ENCODE measurements at places on chromosomes 11 and 22. TPM values are rescaled to one million over a fixed set of nuclear protein-coding genes. Genes with fewer than 3 reads are reported as not detected.

DNA sequence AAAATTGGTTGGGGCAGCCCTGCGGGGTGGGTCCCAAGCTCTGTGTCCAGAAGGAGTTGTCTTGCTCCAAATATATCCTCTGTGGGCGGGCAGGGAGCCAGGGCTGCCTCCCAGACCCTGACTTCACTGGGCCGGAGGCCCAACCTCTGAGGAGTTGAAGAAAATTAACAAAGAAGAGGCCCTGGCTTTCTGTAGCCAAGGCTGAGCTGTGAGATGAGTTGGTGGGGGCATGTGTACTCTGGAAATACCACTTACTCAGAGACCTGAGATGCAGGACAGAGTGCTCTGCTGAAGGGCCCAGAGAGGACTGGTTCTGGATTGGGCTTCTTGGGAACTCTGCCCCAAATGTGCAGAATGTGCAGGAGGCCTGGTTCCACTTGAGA is 96.3 kb downstream of the SWAP70 start:
- no peak overlapping the region for H3K4me3 ChIP-seq
- peak overlapping the region; percentile 95 for H3K27ac ChIP-seq
- H3K4me1 ChIP-seq: peaks cover 30% of the 10 kb centered on the region

GRCh38 chr11:17605651-17606122 is 58.6 kb downstream of the OTOG start:
- no peak overlapping the region for H3K4me3 ChIP-seq
- H3K4me1 ChIP-seq: peaks cover 10% of the 10 kb centered on the region
- DNase-seq: no peak
- H3K27ac ChIP-seq: no peak overlapping the region

DNA sequence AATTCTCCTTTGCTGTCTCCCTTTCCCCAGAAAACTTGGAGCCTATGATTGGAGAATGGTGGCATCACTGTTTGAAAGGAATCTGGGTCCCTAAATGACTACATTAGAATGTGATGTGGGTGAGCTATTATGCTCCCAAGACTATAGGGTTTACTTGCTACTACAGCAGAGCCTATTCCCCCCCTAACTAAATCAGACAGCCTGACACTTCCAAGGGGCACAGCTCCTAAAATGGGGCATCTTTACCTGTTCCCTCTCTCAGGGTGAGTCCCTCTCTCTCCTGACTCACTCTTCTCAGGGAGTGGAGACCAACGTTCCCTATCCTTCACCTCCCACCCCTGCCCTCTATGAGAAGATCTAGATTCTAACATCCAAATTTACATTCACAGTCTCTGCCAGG is 775 bp upstream of the ISX start:
- no peak for DNase-seq
- H3K4me1 ChIP-seq: no peaks in the 10 kb centered on the region
- H3K27ac ChIP-seq: no peak overlapping the region
- no peaks in the 10 kb centered on the region for H3K36me3 ChIP-seq

DNA sequence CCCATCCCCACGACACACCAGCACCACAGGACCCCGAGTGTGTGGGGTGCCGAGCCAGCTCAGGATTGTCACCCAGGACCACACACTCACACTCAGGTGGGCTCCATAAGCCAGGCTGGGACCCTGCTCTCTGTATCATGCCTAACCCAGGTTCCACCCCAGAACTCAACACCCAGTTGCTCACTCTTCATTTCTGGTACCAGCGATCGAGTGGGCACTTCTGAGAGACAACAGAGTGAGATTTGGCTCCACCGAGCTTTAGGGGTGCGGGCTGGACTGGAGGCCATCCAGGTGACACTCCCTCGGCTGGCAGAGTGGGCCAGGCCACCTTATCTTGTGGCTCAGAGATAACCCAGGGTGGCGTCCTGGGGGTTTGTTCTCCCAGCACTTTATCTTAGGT is 1323.8 kb downstream of the BRD1 start:
- DNase-seq: no peak
- H3K36me3 ChIP-seq: no peaks in the 10 kb centered on the region
- no peaks in the 10 kb centered on the region for H3K4me1 ChIP-seq
- H3K27ac ChIP-seq: no peak overlapping the region
- H3K4me3 ChIP-seq: no peak overlapping the region

WNT11 gene
- not detected for total RNA-seq

- DNase-seq: no peak
- no peaks in the 10 kb centered on the region for H3K36me3 ChIP-seq
- H3K27ac ChIP-seq: no peak overlapping the region
- no peaks in the 10 kb centered on the region for H3K27me3 ChIP-seq
These were observed 724.5 kb upstream of the CNTN5 start for GRCh38 chr11:98296091-98296880.

Data from activated CD4-positive, alpha-beta memory T cell treated with anti-CD3 and anti-CD28 coated beads for 36 hours (primary cell).